ENCODE measurements at places on chromosomes 2 and 18.

- no peak overlapping the region for H3K4me3 ChIP-seq
- H3K36me3 ChIP-seq, result no peaks in the 10 kb centered on the region
- no peaks in the 10 kb centered on the region for H3K4me1 ChIP-seq
Observed at GRCh38 chr2:119059287-119059686, 99.3 kb downstream of the C1QL2 start.

DNA sequence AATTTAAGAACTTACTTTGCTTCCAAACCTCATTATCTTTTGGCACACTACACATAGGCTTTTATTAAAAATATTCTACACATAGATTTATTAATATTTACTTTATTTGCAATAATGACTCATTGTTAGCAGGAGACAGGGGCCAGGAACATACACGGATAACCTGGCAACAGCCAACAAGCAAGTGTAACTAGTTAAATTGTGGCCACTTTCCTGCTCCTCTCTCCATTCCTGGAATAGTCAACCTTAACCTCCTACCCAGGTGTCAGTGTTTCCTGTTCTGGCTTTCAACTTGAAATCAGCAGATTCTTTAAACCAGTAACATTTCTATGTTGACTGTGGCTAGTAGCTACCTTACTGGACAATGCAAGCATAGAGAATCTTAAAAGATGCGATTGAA, 26.5 kb downstream of the ACVR1 start:
- H3K4me3 ChIP-seq, result no peak overlapping the region
- no peaks in the 10 kb centered on the region for H3K36me3 ChIP-seq
- no peaks in the 10 kb centered on the region for H3K27me3 ChIP-seq
- H3K4me1 ChIP-seq, result no peaks in the 10 kb centered on the region
- H3K27ac ChIP-seq, result no peak overlapping the region
- DNase-seq, result no peak

DNA sequence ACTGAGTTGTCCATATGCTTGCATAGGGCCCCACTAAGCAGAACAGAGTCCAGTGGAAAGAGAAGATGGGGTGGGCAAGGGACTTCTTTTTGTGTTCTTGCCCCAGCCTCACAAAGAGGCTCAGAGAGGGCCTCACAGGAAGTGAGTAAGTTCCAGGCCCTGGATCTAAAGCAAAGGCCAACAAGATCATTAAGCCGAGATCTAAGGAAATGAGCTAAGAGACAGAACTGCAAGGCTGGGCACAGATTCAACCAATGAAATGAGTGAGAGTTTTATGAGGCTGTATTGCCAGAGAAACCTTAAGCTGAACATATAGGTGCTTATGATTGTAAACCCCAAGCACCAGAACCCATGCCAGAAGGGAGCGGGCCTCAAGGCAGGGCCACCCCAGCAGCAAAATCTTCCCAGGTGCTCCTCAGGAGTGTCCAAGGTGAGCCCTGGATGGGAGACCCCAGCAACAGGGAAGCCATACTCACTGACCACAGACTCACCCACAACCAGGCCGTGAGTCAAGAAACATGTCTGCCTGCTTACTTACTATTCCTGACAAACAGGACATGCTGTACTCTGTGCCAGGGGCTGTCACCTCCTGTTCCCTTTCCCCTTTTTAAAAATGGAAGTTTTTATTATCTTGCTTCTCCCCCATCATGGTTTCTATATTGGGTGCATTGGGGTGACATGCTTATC, 40.2 kb downstream of the SLC14A1 start:
- no peaks in the 10 kb centered on the region for H3K36me3 ChIP-seq
- peaks cover 9% of the 10 kb centered on the region for H3K4me1 ChIP-seq
- no peak overlapping the region for H3K27ac ChIP-seq

GRCh38 chr2:84839851-84840250, 41.0 kb downstream of the TRABD2A start:
- DNase-seq, result no peak
- H3K4me1 ChIP-seq, result peaks cover 4% of the 10 kb centered on the region
- no peak overlapping the region for H3K27ac ChIP-seq
- no peak overlapping the region for H3K4me3 ChIP-seq
- no peaks in the 10 kb centered on the region for H3K36me3 ChIP-seq

DNA sequence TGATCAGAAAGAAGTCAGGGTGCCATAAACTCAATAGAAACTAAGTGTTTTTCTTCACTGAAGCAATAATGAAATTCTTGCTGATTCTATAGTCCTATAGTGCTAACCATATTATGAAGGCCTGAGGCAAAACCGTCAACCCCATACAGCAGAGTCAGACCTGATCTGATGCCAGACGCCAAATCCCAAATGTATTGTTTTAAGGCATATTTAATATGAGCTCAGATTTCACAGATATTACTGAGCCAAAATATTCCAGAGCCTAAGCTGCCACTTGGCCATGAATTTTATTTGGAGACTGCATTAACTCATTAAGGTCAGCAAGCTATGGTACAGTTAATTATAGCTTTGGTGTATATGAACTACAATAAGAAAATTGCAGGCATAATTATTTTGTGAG, 53.4 kb downstream of the SCN1A start:
- no peak overlapping the region for H3K4me3 ChIP-seq
- no peaks in the 10 kb centered on the region for H3K4me1 ChIP-seq
- DNase-seq, result no peak
- no peaks in the 10 kb centered on the region for H3K36me3 ChIP-seq
